DMS79 (cell line): ENCODE measurements at places on chromosomes 7 and 10.

DNA sequence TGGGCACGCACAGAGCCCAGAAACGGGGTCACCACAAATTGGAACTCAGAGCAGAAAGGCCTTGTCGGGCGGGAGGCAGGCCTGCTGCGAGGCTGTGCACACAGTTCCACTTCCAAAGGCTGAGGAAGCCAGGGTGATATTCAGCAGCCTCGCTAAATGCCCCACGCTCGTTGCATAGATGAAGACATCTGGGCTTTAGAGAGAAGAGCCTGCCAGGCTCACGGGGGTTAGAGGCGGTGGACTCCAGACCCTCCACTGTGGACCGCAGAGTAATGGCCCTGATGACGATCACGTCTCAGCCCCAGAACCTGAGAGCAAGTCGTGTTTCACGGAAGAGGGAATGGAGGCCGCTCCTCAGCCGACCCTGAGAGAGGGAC lies 104.2 kb downstream of the DNAJB6 start:
- DNase-seq: no peak

DNA sequence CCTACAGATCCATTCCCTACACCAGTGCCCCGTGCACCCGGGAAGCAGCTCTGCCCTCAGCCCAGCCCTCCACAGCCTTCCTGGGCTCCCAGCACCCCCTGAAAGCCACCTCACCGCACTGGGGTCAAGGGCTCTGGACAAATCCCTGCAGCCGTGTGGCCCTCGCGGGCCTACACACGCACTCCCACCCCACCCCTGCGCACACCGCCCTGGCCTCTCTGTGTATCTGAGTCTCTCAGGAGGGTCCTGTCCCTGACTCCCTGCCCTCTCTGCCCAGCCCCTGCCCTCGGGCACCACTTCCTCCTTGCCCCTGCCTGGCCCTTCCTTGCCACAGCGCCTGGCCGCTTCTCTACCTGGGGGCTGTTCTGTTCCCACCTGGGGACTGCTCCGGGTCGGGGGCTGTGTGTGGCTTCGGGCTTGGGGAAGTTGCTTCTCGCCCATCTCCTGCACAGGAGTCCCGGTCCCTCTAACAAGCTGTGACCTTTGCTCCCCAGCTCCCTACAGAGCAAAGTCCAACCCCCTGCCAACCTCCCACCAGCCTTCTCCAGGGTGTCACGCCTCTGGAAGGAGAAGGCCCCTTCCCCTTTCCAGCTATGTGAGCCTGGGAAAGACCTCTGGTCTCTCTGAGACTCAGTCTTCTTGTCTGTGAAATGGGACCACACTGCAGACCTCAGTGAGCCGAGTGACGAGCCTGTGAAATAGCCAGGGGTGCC lies 1.5 kb downstream of the TMEM184A start:
- DNase-seq: no peak

GRCh38 chr7:99255463-99255862 lies 17.2 kb upstream of the MYH16 start:
- no peak for DNase-seq

- DNase-seq: no peak
Observed at GRCh38 chr7:117126676-117127075, 173.4 kb downstream of the ST7 start.

- DNase-seq: peak; percentile 59
Observed at GRCh38 chr7:96901822-96902445, 103.4 kb upstream of the DLX6 start.

- DNase-seq: no peak
Observed at GRCh38 chr10:13909516-13910258, 322.9 kb downstream of the PRPF18 start.

DNA sequence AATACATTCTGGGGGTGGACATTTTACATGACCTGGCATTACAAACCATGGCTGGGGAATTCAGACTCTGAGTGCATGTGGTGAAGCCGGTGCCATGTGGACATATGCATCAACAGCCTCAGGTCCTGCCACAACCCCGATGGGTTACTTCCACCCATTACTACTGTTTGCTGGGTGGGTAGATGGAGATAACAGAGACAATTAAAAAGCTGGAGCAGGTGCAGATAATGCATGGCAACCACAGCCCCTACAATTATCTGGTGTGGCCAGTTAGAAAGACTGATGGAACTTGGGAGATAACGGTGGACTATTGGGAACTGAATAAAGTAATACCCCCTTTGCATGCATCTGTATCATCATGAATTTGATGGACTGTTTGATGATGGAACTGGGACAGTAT lies 21.6 kb upstream of the ADAMTS14 start:
- no peak for DNase-seq

GRCh38 chr7:74173491-74173865 lies 678 bp upstream of the EIF4H start:
- peak; percentile 63 for DNase-seq

DNA sequence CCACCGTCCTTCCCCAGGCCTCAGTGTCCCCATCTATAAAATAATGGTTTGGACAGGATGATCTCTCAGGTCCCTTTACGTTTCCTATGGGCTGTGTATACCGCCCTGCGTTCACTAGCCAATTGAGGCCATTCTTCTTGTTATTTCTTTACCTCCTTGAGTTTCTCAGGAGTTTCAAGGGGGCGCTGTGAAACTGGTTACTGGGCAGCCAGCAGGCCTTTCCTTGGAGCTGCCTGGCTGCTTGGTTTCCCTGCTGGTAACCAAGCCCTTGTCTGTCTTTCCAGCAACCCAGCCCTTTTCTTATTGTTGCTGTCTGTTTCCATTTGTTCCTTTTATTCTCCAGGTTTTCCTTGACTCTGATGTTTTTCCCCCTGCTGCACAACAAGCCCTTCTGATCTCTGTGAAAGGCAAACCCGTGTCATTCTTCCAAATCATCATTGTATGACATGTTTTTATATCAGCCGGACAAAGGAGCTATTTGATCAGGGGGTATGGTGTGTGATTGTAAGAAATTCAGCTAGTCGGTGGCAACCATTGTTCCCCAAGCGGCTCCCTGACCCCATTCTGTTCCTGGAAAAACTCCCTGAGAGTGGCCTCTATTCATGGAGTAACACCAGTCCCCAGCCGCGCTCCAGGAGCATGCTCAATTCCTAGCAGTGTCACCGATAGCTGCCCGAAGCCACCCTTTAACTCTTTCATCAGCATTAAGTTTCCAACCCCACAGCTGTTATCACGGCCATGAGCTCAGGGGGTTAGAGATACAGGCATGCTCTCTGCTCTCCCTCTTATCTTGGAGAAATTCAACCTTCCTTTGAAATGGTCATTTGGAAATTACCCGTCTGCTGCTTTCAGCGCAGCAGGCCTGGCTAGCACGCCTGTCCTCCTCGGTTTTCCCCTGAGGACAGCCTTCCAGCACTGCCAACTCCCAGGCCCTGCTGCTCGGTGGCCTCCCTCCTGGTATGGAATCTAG lies 26.6 kb downstream of the FGF8 start:
- DNase-seq: no peak

- DNase-seq: no peak
Observed at GRCh38 chr7:143318661-143319060, 2.8 kb downstream of the CLCN1 start.

- no peak for DNase-seq
Observed at GRCh38 chr7:151089893-151090730, 3.8 kb downstream of the AGAP3 start.

- no peak for DNase-seq
Observed at GRCh38 chr10:103463499-103463898, 4.8 kb upstream of the CALHM1 start.

- DNase-seq: no peak
Observed at GRCh38 chr10:125032474-125033020, 90.6 kb downstream of the ZRANB1 start.

DNA sequence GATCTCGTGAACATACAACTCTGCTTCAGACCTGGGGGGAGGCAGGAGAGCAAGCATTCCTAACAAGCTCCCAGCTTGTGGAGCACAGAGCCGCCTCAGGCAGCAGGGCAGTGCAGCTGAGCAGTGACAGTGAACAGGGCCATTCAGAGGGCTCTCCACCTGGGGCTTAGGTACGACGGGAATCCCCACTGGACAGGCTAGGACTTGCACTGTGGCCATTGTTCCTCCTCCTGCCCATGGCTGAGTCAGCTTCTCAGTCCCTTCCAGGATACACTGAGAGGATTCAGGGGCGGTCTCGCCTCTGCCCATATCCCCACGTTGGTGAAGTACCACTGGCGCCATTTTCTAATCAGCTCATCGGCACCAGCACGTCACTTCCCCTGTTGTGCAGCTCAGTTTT lies 71.1 kb downstream of the FIGNL1 start:
- peak; percentile 46 for DNase-seq

- no peak for DNase-seq
Observed at GRCh38 chr7:88224601-88225275, 4.9 kb upstream of the SRI start.

DNA sequence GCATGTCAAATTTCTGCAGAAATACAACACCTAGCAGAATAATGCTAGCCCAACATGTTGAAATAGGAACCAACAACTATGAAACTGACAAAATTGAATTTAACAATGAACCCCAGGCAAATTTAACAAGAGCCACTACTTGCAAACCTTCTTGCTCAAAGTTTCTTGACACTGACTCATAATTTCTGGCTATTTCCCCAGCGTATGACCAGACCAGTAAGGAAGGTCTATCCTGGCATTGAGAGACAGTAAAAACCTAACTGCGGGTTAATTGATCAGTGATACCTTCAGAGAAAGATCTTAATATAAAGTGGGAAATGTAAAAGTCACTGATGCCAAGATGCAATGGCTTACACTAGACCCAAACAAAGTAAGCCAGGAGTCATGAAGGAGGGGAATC lies 510.1 kb downstream of the ARL4A start:
- no peak for DNase-seq

GRCh38 chr10:71638064-71638821 lies 81.3 kb downstream of the C10orf105 start:
- no peak for DNase-seq

DNA sequence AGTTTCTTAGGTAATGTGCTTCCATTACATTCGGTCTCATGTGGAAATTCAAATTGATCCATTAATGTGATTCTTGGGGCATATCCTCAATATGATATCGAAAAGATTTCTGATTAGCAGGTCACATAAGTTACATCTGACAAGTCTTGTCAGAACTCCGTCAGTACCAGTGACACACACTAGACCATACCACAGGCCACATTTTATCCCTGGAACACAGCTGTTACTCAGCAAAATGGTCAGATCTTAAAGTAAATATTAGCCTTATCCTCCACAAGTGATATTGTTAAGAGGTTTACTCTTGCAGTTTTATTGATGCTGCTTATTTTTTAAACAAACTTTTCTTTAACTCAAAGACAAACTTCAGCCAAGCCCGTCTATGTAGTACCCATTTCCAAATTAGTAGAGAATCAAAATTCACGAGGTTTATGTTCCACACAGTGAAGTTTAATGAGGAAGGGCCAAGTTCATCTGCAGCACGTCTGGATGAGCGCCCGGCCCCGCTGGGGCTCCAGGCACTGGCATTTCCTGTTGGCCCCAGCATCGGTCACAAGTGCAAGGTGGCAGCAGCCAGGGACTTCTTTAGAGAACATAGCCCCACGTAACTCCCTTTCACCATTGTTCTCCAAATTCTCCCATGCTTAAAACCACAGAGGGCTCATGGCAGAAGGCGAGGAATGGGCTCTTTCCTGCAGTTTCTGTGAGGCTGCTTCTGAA lies 132.2 kb downstream of the VIPR2 start:
- peak; percentile 15 for DNase-seq

DNA sequence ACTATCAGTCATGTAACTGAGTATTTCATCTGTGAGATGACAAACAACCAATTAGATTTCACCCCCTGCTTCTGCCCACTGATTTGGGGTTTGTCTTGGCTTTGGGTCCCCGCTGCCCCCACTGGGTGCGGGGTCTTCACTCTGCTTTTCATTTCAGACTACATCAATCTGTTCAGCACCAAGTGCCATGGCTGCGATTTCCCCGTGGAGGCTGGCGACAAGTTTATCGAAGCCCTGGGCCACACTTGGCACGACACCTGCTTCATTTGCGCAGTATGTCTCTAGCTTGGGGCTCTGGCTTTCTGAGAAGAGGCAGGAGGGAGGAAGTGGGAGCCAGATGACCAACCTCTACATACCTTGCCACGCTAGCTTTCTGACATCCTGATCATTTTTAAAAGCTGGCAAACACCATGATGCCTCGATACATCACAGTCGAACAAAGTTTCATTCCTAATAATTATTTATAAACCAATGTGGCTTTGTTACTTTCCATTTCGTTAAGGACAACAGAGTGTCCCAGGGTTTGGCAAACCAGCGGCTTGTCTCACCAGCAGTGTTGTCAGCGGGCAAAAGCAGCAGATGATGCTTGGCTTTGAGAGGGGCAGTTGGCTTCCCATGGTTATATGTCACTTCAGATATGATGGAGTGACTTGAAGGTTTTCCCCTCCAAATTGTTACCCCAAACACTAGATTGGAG lies 30.3 kb upstream of the BMPR1A start:
- DNase-seq: no peak

- DNase-seq: no peak
Observed at GRCh38 chr7:116034411-116034810, 3.8 kb upstream of the TFEC start.

DNA sequence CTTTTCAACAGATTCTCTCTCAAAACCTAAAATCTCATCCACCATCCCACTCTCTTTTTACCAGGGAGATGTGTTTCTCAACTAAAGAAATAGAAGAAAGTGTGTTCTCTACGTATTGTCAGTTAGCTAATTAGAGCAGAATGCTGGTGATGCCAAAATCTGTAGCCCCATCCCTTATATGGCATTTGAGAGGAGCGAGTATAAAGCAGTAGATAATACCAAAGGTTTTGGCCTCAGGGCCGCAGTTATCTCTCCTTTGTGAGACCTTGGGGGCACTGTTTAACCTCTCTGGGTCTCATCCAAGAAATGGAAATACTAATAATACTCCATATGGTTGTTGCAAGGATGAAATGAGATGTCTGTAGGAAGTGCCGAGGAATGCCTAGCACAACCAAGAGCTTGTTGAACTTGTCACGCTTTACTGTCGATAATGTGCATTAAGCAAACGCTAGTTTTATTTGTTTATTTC lies 456 bp upstream of the DLD start:
- DNase-seq: no peak

- no peak for DNase-seq
Observed at GRCh38 chr10:129501652-129502436, 34.8 kb downstream of the MGMT start.

DNA sequence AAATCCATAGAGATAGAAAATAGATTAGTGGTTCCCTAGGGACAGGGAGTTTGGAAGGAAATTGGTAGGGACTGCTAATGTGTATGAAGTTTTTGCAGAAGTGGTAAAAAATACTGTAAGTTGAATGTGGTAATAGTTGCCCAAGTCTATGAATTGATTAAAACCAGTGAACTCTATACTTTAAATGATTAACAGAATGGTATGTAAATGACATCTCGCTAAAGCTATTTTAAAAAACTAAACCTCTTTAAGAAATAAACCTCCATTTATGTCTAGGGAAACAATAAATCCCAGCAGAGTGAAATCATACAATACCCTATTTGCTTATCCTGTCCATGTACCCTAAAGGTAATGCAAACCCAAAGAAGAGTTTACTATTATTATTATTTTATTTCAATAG lies 61.4 kb downstream of the IPMK start:
- DNase-seq: no peak

GRCh38 chr7:47832105-47832715 lies 116.1 kb downstream of the PKD1L1 start:
- no peak for DNase-seq

GRCh38 chr7:118152149-118152548 lies 31.8 kb upstream of the LSM8 start:
- DNase-seq: no peak
